Suprapubic skin (tissue), 4 donors: ENCODE measurements at places on chromosomes 5 and 9. TPM values are rescaled to one million over a fixed set of nuclear protein-coding genes. Genes with fewer than 3 reads are reported as not detected.

PRDM9 gene
- total RNA-seq, result not detected

DNA sequence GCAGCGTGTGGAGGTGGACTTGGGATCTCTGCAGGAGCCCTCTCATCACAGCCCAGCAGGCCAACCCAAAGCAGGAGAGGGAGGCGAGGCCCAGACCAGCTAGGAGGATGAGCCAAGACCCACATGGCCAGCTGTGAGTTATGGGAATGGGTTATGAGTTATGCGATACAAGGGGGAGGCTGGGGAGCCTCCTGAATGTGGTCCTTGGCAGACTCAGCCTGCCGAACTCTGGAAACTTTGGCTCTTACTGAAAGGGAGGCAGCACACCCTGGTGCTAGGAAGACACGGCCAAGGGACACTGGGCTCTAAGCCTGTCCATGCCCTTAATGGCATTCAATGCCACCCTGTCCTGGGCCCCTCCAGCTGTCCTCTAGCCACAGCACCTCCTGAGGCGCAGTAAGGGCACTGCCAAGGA lies 7.7 kb upstream of the VAV2 start:
- DNase-seq, result no peak
- no peaks in the 10 kb centered on the region for H3K36me3 ChIP-seq
- peaks cover 11% of the 10 kb centered on the region for H3K27me3 ChIP-seq

GRCh38 chr9:20804489-20805250 lies 120.6 kb downstream of the FOCAD start:
- H3K4me1 ChIP-seq, result no peaks in the 10 kb centered on the region
- H3K4me3 ChIP-seq, result no peak overlapping the region
- no peaks in the 10 kb centered on the region for H3K36me3 ChIP-seq
- no peak for DNase-seq
- H3K27ac ChIP-seq, result no peak overlapping the region

- H3K27me3 ChIP-seq, result no peaks in the 10 kb centered on the region
- no peak for DNase-seq
- no peaks in the 10 kb centered on the region for H3K36me3 ChIP-seq
- no peak overlapping the region for H3K4me3 ChIP-seq
- no peaks in the 10 kb centered on the region for H3K4me1 ChIP-seq
- H3K27ac ChIP-seq, result no peak overlapping the region
Measured at GRCh38 chr5:150227036-150227435, 37.2 kb downstream of the SLC6A7 start.

CTXN3 gene
- not detected for total RNA-seq

SPOUT1 gene
- total RNA-seq, result 97.4 TPM

UBAP2 gene
- total RNA-seq, result 33.5 TPM

GRCh38 chr5:137560420-137560819 lies 61.3 kb upstream of the SPOCK1 start:
- DNase-seq, result no peak
- no peaks in the 10 kb centered on the region for H3K36me3 ChIP-seq
- no peak overlapping the region for H3K4me3 ChIP-seq
- H3K27me3 ChIP-seq, result no peaks in the 10 kb centered on the region

GRCh38 chr9:134338394-134339182 lies 12.3 kb downstream of the RXRA start:
- H3K36me3 ChIP-seq, result no peaks in the 10 kb centered on the region
- peaks cover 99% of the 10 kb centered on the region for H3K4me1 ChIP-seq
- no peak for DNase-seq
- peak overlapping the region; percentile 41 for H3K27ac ChIP-seq
- H3K4me3 ChIP-seq, result peak overlapping the region; percentile 21

DNA sequence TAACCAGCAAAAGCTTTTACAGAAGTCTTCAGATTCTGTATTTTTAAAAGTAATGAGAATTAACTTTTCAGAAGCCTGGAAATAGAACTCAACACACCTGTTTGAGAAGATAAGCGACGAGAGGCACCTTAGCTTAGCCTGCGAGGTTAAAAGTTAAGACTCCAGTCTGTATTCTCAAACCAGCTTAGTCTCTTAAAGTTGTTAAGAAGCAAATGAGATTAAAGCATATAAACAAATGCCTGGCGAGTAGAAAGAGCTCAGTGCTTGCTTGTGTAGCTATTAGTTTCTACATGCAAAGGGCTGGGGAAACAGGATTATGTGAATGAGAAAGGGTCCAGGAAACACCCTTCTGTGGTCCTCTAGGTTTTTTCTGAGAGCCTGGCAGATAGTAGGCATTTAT lies 51.7 kb downstream of the MTAP start:
- H3K27me3 ChIP-seq, result no peaks in the 10 kb centered on the region
- no peak overlapping the region for H3K4me3 ChIP-seq
- peaks cover 36% of the 10 kb centered on the region for H3K36me3 ChIP-seq
- no peaks in the 10 kb centered on the region for H3K4me1 ChIP-seq
- no peak for DNase-seq

DNA sequence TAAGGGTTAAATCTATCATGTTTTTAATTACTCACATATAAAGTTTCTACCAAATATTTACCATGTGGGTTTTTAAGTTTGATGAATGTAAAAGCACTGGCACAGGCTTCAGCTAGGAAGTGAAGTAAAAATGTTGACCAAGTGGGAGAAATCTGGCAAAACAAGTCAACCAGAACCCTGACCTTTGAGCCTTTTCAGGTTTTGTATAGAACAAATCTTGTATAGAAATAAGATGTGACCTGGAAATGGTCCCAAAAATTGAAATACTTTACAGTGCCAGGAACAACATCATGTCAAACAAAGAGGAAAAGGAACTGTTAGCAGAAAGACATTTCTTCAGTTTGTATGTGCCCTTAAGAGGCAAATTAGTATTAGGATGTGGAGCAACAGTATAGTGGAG lies 137.6 kb downstream of the CCDC192 start:
- no peak for DNase-seq
- no peak overlapping the region for H3K4me3 ChIP-seq
- no peaks in the 10 kb centered on the region for H3K27me3 ChIP-seq
- H3K27ac ChIP-seq, result no peak overlapping the region

GRCh38 chr5:59487772-59488729 lies 405.5 kb downstream of the PDE4D start:
- no peaks in the 10 kb centered on the region for H3K4me1 ChIP-seq
- H3K27me3 ChIP-seq, result no peaks in the 10 kb centered on the region
- no peak overlapping the region for H3K27ac ChIP-seq
